ENCODE measurements at places on chromosomes 16 and 17.

DNA sequence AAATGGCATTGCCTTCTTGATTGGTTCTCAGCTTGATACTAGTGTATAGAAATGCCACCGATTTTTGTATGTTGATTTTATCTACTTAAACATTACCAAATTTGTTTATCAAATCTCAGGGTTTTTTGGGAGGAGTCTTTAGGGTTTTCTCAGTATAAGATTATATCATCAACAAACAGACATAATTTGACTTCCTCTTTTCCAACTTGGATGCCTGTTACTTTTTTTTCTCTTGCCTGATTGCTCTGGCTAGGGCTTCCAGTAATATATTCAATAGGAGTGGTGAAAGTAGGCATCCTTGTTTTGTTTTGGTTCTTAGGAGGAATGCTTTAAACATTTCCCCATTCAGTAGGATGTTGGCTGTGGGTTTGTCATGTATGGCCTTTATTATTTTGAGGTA lies 29.1 kb downstream of the EFCAB13 start:
- DNase-seq: no peak

GRCh38 chr16:73028263-73028662 lies 19.7 kb downstream of the ZFHX3 start:
- DNase-seq: no peak

DNA sequence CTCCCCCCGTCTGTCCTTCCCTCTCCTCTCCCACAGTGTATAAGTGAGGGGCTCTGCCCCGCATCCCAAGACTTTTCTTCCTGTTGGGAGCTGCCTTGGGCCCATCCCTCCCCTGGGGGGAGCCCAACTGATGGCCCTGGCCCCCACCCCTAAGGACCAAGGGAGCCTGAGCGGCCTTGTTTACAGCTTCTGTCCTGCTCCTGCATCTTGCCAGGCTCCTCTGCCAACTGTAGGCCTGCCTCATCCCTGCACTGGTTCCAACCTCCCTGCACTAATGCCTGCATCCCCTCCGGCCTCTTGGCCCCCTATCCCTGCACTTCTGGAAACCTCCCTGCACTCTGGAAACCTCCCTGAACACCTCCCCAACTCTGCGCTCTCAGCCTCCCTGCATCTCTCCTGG lies 1.4 kb upstream of the PAGR1 start:
- no peak for DNase-seq

DNA sequence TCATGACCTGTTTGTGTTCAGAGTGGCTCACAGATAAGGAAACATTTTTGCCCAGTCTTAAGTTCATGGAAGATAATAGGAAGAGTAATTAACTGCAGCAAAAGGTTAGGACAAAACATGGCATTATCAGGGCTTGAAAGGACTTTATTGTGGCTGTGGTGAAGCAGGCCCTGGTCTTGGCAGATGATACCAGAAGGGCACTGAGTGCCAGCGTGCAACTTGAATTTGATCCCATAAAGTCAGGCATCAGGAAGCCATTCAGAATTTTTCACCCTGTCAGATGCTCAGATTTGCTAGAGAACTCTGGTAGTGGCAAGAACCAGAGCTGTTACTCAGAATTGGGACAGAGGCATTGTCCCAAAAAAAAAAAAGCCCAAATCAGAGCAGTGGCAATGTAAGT lies 11.2 kb upstream of the COG7 start:
- DNase-seq: no peak

DNA sequence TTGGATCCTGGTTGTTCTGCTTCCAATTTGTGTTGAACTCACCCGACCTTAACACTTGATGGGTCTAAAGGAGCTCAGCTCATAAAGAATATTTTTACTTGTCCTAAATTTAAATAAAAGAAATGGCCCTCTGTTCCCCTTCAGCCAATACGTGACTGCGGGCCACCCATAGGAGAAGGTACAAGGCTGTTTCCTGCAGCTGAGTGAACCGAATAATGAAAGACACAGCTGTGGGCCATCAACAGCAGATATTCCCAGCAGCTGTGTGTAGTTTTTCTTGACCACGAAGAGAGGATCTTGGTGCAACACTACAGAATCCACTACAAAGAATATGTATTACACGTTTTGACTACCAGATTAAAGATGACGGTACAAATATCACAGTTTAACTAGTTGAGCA lies 1431.6 kb downstream of the CDH11 start:
- no peak for DNase-seq

DNA sequence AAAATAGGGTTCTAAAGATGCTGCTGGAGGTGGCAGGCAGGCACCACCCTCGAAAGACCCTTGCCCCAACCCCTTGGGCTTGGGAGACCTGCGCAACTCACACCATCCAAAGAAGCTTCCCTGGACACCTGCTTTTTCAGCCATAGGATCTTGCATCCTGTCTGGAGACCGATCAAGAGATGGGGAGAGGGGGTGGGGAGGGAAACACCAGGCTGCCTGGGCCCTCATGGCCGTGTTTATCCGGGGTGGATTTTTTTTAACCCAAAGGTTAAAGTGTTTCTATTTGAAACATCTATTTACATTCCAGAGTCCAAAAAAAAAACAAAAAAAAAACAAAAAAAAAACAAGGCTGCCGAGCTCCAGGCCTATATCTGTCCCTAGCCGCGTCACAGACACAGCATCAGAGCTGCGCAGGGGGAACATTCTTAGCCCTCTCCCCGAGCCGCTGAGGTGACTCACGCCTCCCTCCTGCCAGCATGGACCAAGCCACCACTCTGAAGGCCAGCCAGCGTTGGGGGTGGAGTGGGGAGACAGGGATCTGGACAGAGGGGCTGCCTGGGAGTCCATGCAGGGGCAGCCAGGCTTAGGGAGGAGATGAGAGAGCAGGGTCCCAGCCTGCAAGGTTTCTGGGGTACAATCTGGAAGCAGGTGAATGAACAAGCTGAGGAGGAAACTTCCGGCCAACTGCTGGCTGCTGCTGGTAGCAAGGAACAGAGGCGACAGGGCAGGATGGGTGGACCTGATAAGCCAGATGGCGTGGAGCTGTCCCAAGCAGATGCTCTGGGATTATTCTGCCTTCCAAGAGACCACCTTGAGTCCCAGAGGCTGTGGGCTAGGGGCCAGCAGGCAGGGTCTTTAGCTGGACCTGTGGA lies 14.8 kb downstream of the HDAC5 start:
- DNase-seq: no peak

GRCh38 chr17:77391668-77392375 lies 251.1 kb downstream of the SEC14L1 start:
- DNase-seq: no peak

GRCh38 chr17:7435676-7436555 lies 681 bp downstream of the TMEM102 start:
- peak; percentile 45 for DNase-seq

DNA sequence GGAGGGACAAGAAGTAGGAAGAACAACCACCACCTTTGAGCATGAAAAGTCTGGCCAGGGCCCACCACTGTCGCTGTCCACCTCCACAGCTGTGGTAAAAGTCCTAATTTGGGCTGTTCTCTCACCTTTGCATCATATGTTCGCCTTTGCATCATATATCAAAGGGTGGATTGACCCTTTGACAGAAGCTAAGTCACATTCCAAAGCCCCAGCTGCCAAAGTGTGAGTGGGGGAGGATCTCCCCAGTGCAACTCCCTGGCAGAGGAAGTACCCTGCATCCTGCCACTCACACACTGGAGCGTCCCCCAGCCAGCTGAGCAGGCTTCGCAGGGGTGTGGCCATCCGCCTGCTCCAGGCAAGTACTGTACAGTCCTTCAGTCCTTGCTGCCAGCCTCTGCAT lies 12.7 kb upstream of the SPECC1 start:
- no peak for DNase-seq

Data from CD4-positive, alpha-beta T cell treated with Interferon gamma for 1 hour (primary cell).